ENCODE measurements at places on chromosomes 11 and 22. TPM values are rescaled to one million over a fixed set of nuclear protein-coding genes. Genes with fewer than 3 reads are reported as not detected.

APOA1 gene
- 0.50 TPM for total RNA-seq

OR52I2 gene
- total RNA-seq, result not detected

OR4C12 gene
- total RNA-seq, result not detected

DNA sequence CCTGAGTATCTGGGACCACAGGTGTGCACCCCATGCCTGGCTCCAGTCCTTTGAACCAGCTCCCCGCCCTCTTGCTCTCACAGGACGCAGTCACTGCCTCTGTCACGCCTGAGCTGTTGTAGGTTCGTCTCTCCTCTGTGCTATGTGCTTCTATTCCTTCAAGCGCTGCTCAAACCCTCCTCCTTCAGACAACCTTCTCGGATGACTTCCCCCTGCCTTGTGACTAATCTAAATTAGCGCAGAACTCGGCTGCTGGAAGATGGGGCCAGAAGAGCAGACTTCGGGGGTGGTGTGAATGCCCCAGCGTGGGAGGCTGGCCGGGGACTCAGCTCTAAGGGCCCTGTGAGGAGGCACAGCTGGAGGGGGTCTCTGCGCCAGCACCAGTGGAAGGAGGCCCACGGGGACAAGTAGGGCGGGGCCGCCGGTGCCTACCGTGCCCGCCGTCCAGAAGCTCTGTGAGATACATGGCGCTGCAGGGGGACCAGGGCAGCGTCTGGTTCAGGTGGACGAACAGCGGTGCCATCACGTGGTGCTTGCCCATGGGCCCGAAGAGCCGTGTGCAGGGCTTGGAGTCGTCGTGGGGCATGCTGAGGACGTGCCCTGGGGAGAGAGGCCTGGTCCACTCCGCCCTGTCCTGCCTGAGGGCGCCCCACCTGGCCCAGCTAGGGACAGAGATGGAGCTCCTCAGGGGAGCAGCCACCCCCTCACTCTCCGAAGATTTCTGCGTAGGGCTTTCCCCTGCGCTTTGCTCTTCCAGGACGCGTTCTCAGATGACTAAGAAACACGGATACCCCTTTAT, 12.5 kb downstream of the ADAMTS8 start:
- H3K4me3 ChIP-seq, result no peak overlapping the region
- no peaks in the 10 kb centered on the region for H3K36me3 ChIP-seq
- H3K27me3 ChIP-seq, result no peaks in the 10 kb centered on the region
- DNase-seq, result no peak

DNA sequence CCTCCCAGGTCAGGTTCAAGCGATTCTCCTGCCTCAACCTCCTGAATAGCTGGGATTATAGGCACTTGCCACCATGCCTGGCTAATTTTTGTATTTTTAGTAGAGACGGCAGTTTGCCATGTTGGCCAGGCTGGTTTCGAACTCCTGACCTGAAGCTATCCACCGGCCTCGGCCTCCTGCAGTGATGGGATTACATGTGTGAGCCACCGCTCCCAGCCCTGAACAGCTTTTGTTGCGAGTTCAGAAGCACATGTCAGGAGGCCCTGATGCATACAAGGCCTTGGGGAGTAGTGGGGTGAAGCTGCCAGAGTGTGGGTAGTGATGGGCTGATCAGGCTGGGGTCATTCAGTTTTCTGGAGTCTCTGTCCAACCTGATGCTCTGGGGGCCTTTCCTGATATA, 117.0 kb upstream of the C11orf87 start:
- DNase-seq, result peak; percentile 33
- H3K27me3 ChIP-seq, result no peaks in the 10 kb centered on the region
- H3K27ac ChIP-seq, result no peak overlapping the region
- no peaks in the 10 kb centered on the region for H3K4me1 ChIP-seq
- no peaks in the 10 kb centered on the region for H3K36me3 ChIP-seq
- H3K4me3 ChIP-seq, result no peak overlapping the region

GRCh38 chr11:94276943-94277342, 27.4 kb upstream of the IZUMO1R start:
- H3K4me1 ChIP-seq, result no peaks in the 10 kb centered on the region
- no peaks in the 10 kb centered on the region for H3K27me3 ChIP-seq
- H3K36me3 ChIP-seq, result no peaks in the 10 kb centered on the region
- H3K4me3 ChIP-seq, result no peak overlapping the region
- no peak for DNase-seq

- peaks cover 3% of the 10 kb centered on the region for H3K4me1 ChIP-seq
- no peak for DNase-seq
- H3K27ac ChIP-seq, result no peak overlapping the region
- H3K27me3 ChIP-seq, result no peaks in the 10 kb centered on the region
- no peaks in the 10 kb centered on the region for H3K36me3 ChIP-seq
Measured at GRCh38 chr22:39513791-39514190, 6.6 kb upstream of the ATF4 start.

GRCh38 chr11:30091246-30091645, 74.4 kb upstream of the KCNA4 start:
- no peaks in the 10 kb centered on the region for H3K36me3 ChIP-seq
- H3K4me1 ChIP-seq, result no peaks in the 10 kb centered on the region
- no peak overlapping the region for H3K4me3 ChIP-seq
- DNase-seq, result no peak

- no peak overlapping the region for H3K4me3 ChIP-seq
- no peak for DNase-seq
- H3K4me1 ChIP-seq, result no peaks in the 10 kb centered on the region
Measured at GRCh38 chr11:12291766-12292165, 85.6 kb upstream of the PARVA start.

DNA sequence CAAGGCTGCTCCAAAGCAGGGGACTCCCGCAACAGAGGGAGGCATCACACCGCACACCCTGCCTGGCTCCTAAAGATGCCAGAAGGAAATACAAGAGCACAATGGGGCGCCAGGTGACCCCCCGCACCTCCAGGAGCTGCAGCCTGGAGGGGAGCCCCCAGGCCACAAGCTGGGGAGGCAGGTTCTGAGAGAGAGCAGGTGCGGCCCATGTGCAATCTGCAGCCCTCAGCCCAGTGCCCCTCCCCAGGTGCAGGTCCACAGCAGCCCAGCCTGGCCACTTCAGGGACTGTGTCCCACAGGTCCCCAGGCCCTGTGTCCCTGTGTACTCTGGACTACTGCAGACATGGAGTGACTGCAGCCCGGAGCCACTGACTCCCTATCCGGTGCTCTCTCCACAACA, 13.1 kb downstream of the WNT7B start:
- peaks cover 62% of the 10 kb centered on the region for H3K27me3 ChIP-seq
- DNase-seq, result no peak
- H3K4me3 ChIP-seq, result no peak overlapping the region
- H3K27ac ChIP-seq, result no peak overlapping the region
- no peaks in the 10 kb centered on the region for H3K4me1 ChIP-seq
- H3K36me3 ChIP-seq, result no peaks in the 10 kb centered on the region

Data from left lung (tissue), 14 donors.